ENCODE measurements at places on chromosomes 7 and 10.

DNA sequence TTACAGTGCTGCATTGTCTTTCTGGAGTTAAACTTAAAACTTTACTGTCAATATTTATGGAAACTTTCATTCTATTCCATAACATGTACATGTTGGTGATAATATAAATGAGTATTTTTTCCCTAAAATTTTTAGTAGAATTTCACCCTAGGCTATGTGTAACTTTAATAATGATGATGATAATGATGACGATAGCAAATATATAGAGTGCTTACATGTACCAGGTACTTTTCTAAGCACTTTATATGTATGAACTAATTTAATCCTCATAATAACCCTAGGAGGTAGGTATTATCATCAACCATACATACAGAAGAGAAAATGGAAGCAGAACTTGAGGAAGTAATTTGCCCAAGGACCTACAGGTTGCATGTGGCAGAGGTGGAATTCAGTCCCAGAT lies 85.6 kb downstream of the LRRTM3 start:
- DNase-seq: no peak

- DNase-seq: no peak
Observed at GRCh38 chr10:25142116-25142864, 32.5 kb upstream of the GPR158 start.

GRCh38 chr10:18829259-18829658 lies 170.0 kb downstream of the ARL5B start:
- DNase-seq: no peak

GRCh38 chr10:68301301-68301700 lies 30.6 kb upstream of the HNRNPH3 start:
- DNase-seq: no peak

DNA sequence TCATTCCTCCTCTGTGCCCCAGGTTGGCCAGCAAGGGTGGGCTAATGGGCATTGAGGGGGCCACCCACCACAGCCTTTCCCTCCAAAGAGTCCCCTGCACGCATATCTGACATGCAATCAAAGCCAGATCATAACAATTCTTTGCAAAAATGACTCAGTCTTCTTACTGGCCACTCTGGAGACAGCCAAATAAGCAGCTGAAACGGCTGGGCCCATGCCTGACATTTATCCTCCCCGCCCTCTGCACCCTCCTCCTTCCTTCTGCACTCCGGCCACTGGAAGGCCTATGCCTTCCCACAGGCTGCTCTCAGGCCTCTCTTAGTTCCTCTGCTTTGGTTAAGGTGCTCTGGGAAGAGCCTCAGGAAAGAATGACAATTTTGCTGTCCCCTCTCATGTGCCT lies 29.2 kb upstream of the NPFFR1 start:
- DNase-seq: no peak

DNA sequence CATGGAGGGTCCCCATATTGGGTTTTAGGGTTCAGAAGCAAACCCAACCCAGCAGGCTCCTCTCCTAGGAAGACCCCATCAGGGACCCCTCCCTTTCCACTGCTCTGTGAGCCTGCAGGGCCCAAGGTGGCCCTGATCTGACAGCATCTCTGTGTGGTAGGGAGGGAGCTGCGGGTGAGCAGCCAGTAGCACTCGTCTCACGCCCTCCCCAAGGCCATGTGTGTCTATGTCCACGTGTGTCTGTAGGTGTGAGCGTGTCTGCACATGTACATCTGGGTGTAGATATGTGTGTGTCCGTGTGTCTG lies 103.5 kb upstream of the FAM20C start:
- no peak for DNase-seq

GRCh38 chr7:80661729-80662128 lies 23.3 kb downstream of the CD36 start:
- DNase-seq: no peak

DNA sequence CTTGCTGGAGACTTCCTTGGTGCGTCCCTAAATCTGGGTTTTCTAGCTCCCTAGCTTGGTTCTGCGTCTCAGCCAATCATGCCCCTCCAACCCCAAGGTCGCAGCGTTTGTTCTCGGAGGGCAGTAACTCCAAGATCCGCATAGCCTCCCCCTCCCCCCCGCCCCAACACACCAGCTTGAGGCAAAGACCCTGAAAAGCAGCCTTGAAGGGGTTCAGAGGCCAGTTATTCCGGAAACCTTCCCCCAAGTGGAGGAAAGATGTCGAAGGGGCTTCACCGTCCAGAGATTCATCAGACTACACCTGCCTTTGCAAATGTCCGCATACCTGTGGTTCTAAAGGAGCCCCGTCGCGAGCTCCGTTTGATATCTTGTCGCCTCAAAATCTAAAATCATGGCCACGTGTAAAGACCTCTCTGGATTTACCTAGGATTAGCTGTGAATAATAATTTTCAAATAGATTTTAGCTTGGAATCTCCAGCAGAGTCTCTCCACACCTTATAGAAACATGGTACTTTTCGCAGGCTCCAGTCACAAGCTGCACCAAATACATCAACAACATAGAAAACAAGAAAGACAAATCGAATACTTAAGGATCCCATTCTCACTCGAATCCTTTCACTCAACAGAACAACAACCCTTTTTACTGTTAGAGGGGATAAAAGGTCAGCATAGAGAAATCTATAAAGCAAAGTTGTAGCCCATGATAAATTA lies 7.9 kb downstream of the DLX6 start:
- DNase-seq: no peak

GRCh38 chr7:134293002-134293740 lies 23.6 kb downstream of the SLC35B4 start:
- no peak for DNase-seq

DNA sequence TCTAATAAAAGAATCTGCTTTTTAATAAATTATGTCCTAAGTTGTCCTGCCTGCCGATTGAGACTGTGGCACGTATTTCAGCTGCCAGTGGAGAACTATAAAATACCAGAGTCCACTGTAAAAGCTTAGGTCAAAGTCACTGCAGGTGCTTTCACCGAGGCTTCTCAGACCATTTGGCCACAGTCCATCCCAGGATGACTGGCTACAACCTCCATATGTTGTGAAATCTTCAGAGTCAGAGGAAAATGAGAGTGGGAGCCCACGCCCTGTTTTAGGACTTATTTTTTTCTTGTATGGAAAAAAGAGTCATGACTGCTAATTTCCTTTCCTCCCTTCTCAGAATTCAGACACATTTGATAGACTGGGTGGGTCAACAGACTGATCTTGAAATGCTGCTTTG lies 182.9 kb downstream of the ANK3 start:
- no peak for DNase-seq

- DNase-seq: no peak
Observed at GRCh38 chr7:25171071-25171470, 46.0 kb upstream of the CYCS start.

- peak; percentile 87 for DNase-seq
Observed at GRCh38 chr7:33932832-33933468, 27.6 kb downstream of the BMPER start.

- no peak for DNase-seq
Observed at GRCh38 chr7:88092676-88092999, 127.2 kb downstream of the SRI start.

DNA sequence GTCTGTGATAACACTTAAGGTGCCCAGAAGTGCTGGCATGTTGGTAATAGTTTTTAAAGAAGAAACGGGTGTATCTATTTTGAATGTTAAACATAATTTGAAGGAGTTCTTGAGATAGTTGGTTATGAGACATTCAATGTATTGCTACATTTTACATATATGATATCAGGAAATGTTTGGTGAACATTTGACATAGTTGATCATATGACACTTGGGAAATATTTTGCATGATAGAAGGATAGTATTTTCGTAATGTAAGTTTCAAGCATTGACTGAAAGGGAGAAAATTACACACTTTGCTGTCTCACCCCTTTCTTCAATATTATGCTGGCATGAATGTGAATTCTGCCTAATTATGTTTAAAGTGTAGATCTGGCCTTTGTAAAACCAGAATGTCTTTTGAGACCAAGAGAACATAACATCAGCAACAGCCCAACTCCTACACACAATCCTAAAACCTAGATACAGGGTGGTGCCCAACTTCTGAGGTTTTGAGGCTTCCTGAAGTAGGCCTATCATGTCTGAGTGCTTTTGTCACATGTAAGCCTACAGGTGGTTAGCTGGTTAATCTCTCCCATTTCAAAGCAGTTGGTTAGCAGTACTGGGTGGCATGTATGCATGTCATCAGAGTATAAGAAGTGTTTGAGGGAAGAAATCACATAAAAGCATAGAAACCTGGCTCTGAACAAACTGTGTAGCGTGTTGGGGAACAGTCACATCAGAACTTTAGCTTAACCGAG lies 2.1 kb downstream of the ADD3 start:
- DNase-seq: no peak

GRCh38 chr10:132448248-132448731 lies 51.3 kb downstream of the PWWP2B start:
- no peak for DNase-seq

DNA sequence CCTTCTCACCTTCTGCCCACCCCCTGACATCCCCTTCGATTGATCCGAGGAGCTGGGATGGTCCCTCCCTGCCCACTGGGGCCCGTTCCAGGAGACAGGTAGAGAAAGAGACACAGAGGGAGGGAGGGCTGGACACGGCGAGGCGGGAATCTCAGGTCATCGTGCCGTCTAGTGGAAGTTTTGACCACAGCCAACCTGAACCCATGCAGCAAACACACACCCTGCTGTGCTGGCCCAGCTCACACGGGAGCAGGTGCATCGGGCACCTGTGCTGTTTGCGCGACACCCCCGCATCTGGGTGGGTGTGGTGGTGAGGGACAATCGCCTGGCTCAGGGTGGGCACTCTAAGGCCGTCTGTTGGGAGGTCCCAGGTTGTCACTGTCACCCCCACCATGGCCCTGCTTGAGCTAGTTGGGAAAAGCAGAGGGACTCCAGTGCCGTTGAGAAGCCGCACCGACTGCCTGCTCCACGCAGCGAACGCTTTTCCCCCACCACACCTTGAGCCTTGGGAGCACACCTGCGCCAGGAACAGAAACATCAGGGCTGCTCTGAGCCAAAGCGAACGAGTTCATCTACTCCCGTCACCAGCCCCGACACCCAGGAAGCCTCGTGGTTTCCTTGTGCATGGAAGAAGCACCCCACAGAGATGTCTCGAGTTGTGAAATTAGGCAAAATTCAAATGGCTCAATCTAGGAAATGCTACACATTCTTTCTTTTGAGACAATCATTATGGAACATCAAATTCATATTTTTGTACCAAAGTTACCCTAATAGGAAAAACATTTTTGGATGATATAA lies 285.8 kb downstream of the DNAJB6 start:
- DNase-seq: no peak

- DNase-seq: no peak
Observed at GRCh38 chr10:52019077-52019555, 295.0 kb upstream of the DKK1 start.

DNA sequence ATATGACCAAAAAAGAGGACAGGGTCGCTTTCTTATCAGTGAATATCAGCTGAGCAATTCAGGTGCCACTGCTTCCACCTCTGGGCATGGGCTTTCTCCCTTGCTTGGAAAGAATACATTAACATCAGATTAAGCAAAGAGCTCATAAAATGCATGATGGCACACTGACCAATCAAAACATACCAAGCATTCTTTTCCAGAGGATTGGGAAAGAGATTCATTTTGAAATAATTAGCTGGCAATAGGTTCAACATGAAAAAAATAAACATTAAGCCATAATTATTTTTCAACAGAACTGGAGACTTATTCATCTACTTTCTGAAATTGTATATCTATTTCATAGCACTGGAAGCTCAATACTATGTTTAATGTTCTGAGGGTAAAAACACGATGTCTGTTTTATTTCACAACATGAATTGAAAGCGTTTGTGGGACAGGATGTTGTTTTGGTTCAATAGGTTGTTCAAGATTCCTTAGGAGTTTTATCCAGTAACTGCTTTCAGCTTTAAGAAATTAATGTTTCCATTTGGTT lies 53.2 kb downstream of the TFAM start:
- DNase-seq: no peak

DNA sequence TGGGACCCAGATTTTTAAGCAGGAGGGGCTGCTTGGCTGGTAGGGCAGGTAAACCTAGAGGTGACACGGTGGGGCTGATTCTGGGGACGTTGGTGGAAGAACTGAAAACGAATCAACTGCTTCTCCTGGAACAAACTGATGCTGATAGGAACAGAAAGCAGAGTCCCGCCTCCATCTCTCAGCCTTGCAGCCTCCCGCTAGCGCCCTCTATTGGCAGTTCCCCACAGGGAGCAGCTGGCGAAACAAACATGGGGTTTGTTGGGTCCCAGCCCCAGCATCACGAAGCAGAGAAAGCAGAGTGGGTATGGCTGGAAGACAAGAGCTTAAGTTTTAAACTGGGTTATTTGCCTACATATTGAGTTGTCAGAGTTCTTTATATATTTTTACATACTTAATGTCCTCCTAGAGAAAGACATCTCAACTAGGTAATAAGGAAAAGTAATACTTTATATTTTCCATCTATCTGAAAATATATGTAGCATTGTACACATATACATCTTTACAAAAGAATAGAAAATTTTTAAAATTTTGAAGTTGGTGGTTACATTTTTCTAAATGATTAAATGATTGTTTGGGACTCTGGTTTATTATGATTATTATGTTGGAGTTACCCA lies 42.3 kb upstream of the FOXI2 start:
- no peak for DNase-seq

GRCh38 chr10:122894261-122894944 lies 15.0 kb upstream of the FAM24B start:
- DNase-seq: no peak

GRCh38 chr7:141480953-141481352 lies 70.3 kb upstream of the AGK start:
- DNase-seq: no peak

DNA sequence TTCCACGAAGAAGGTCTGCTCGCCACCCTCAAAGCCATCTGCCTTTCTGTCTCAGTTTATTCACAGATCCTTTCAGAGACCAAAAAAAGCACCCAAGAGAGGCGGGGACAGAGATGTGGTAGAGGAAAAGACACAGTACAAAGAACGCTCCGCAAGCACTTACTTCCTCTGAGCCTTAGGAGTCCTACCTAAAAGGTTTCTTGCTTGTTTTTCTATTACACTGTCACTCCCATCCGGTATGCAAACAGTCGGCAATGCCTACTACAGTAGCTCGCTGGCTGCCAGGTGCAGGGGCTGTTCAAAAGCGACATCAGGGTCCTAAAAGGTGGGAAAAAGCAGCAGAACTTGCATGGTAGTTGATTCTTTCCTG lies 816 bp downstream of the TECPR1 start:
- DNase-seq: no peak

- no peak for DNase-seq
Observed at GRCh38 chr10:27369880-27370279, 129.3 kb upstream of the ACBD5 start.
